CD4-positive, CD25-positive, alpha-beta regulatory T cell (primary cell): ENCODE measurements at places on chromosomes 7 and 10. TPM values are rescaled to one million over a fixed set of nuclear protein-coding genes. Genes with fewer than 3 reads are reported as not detected.

DNA sequence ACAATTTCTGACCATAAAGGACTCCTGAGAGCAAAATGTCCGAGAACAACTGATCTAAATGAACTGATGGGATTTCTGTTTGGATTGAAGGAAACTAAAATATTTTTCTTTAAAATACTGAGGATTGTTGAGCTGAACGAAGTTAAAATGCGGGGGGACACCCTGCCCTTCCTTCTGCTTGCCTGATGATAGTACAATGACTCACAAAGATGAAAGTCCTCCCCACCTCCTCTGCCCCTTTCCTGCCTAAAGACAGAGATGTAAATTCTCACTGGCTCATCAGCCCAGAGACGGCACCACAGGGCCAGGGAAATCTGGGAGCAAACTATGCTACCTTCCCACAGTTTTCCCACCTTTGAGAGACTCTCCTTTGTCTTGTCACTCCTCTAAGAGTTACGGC lies 180.6 kb downstream of the PHTF2 start:
- H3K27ac ChIP-seq, result no peak overlapping the region
- no peaks in the 10 kb centered on the region for H3K4me1 ChIP-seq
- no peak overlapping the region for H3K4me3 ChIP-seq
- no peaks in the 10 kb centered on the region for H3K36me3 ChIP-seq
- DNase-seq, result no peak
- no peaks in the 10 kb centered on the region for H3K27me3 ChIP-seq

GRCh38 chr7:86748843-86749719 lies 105.4 kb downstream of the GRM3 start:
- H3K4me3 ChIP-seq, result no peak overlapping the region
- no peak for DNase-seq
- no peaks in the 10 kb centered on the region for H3K4me1 ChIP-seq
- H3K36me3 ChIP-seq, result no peaks in the 10 kb centered on the region

- no peak for DNase-seq
- no peak overlapping the region for H3K4me3 ChIP-seq
- no peaks in the 10 kb centered on the region for H3K4me1 ChIP-seq
- H3K27me3 ChIP-seq, result no peaks in the 10 kb centered on the region
Observed at GRCh38 chr10:121128164-121128563, 277.0 kb downstream of the WDR11 start.

DNA sequence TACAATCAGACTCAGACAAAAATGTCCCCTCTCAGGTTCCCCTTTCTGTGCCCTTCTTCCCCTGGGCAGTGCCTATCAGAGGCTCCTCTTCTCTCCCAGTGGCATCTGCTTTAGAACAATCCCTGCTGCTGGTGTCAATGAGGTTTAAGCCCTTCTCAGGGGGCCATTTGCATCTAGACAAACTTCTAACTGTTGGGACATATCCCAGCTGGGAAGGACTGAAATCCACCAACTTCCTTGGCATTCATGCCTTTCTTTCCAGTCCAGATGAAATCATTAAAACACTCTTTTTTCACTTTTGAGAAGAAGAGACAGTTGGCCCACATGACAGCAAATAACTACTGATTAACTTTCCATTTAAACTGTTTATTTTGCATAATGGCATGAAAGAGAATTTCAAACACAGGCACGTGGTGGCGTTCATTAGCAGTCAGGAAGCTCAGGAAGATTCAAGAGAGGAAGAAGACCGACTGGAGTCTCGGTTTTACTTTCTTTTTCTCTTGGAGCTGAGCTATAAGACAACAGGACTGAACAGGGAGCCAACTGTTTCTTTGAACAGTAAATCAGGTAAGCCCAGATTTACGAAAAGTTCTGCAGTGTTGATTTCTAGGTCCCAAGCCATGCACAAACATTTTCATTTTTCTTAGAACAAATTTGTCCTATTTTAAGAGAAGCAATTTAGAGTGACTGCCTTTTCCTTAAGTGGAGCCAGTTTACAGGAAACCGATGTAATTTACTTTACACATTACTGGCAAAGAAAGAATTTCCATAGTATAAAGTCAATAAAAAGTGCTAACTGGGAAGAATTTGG lies at the start of gene GIMAP2:
Gene GIMAP2, plus strand, starts transcription at position 488 of the 811 bp plus-strand sequence. CDS start 1,354 bp downstream, outside the sequence.
- peak within 1 kb of the TSS; percentile 99 for H3K4me3 ChIP-seq
- H3K27ac ChIP-seq, result peak within 1 kb of the TSS; percentile 83
- peaks cover 22% of the 10 kb centered on the region for H3K36me3 ChIP-seq
- H3K27me3 ChIP-seq, result no peaks in the 10 kb centered on the region
- DNase-seq, result no peak

DNA sequence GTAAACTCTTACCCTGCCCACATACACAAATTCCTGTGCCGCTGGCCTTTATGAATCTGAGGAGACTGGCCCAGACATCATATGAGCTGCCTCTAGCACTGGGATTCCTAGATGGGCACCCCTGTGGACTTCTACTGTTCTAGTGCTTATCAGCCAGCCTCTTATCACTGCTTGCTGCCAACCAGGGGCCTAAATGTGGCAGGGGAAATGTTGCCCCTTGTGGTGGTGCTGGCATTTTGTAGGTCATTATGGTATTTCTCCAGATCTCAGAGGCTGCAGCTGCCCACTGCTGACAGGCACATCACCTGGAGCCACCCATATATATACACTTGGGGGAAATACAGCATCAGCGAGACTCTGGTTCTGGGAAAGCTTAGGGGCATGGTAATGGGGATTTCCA lies 5.4 kb downstream of the SFR1 start:
- H3K4me3 ChIP-seq, result no peak overlapping the region
- H3K36me3 ChIP-seq, result peaks cover 4% of the 10 kb centered on the region
- peak; percentile 33 for DNase-seq
- no peaks in the 10 kb centered on the region for H3K27me3 ChIP-seq

GRCh38 chr7:12713625-12714378 lies 26.4 kb downstream of the ARL4A start:
- H3K27ac ChIP-seq, result no peak overlapping the region
- H3K4me1 ChIP-seq, result no peaks in the 10 kb centered on the region
- H3K36me3 ChIP-seq, result no peaks in the 10 kb centered on the region
- no peak overlapping the region for H3K4me3 ChIP-seq
- H3K27me3 ChIP-seq, result no peaks in the 10 kb centered on the region

DNA sequence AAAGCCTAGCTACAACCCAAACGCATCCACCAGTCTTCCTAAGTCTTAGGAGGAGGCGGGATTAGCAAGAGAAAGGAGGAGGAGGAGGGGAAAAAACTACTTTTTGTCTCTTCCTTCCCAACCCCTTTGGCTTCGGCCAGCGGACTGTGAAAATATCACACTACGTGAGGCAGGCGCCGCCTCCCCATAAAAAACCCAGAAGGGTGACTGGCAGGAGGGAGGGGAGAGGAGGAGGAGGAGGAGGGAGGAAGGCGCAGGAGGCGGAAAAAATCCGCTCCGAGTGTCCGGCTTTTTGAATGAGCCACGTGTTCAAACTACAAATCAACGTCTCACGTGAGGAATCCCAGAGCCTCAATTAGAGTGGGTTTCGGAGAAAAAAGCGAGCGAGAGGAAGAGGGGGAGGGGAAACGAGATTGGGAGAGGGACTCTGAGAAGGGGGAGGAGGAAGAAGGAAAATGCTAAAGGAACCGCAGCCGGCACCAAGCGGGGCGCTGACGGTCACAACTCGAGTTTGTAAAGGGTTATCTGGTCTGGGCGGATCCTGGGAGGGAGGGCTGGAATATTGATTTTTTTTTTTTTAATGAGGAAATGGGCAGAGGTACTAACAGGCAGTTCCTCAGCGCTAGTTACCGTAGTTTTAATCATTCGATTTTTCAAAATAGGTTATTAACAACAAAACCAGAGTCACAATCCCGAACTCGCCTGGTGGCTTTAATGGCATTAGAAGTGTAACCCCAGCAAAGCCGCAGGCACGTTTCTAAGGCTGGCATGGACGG lies at the start of gene IGF2BP3:
Gene IGF2BP3, minus strand, starts transcription at position 162 of the 776 bp plus-strand sequence. CDS start 381 bp downstream, outside the sequence.
- H3K36me3 ChIP-seq, result no peaks in the 10 kb centered on the region
- H3K27ac ChIP-seq, result no peak within 1 kb of the TSS

DNA sequence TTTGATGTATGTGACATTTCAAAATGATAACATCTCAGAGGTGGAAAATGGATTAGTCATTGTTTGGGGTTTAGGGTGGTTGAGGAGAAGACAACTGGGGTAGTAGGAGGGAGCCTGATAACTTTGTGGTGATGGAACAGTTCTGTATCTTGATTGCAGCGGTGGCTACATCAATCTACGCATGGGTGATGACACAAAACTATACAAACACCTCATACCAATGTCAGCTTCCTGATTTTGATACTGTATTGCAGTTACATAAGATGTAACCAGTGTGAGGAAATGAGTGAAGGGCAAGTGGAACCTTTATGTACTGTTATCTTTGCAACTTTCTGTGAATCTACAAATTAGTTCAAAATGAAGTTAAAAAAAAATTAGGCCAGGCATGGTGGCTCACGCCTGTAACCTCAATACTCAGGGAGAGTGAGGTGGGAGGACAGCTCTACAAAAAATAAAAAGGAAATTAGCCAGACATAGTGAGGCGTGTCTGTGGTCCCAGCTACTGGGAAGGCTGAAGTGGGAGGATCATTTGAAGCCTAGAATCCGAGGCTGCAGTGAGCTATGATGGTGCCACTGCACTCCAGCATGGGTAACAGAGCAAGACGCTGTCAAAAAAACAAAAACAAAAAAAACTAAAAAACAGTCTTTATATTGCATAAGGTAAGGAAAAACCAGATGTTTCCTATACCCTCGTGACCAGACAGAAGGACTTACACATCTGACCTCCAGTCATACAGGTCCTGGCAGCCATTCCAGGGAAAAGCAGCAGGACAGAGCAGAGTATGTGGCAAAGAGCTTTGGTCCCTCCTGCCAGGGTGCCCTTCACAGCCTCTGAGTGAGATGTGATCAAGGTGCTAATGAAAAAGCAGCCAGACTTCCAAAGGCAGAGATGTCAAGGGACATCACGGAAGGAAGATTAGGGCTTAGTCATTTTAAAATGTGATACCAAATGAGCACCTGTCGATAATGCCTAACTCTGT lies 50.8 kb downstream of the CYTH3 start:
- H3K4me1 ChIP-seq, result peaks cover 8% of the 10 kb centered on the region
- H3K27ac ChIP-seq, result peak overlapping the region; percentile 68
- no peaks in the 10 kb centered on the region for H3K27me3 ChIP-seq
- no peaks in the 10 kb centered on the region for H3K36me3 ChIP-seq
- peak; percentile 20 for DNase-seq

DNA sequence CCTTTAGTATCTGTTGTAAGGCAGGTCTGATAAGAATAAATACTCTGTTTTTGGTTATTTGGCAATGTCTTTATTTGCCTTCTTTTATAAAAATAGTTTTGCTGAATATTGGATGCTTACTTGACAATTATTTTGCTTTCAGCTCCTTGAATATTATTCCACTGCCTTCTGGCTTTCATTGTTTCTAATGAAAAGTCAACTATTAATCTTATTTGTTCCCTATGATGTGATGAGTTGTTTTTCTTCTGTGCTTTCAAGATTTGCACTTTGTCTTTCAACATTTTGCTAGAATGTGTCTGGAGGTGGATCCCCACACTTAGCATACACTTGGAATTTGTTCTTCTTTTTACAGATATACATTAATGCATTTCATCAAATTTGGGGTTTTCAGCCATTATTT lies 203.8 kb upstream of the PTPRZ1 start:
- no peaks in the 10 kb centered on the region for H3K36me3 ChIP-seq
- no peaks in the 10 kb centered on the region for H3K4me1 ChIP-seq
- no peak overlapping the region for H3K27ac ChIP-seq

GRCh38 chr10:3570855-3571266 lies 214.1 kb downstream of the KLF6 start:
- H3K4me3 ChIP-seq, result no peak overlapping the region
- H3K4me1 ChIP-seq, result peaks cover 7% of the 10 kb centered on the region
- no peaks in the 10 kb centered on the region for H3K27me3 ChIP-seq
- DNase-seq, result no peak
- no peak overlapping the region for H3K27ac ChIP-seq

CYP17A1 gene
- not detected for polyA plus RNA-seq

PLAC9 gene
- polyA plus RNA-seq, result 1.1 TPM

TRIM50 gene
- polyA plus RNA-seq, result not detected

CADPS2 gene
- polyA plus RNA-seq, result not detected

NUTM2A gene
- 0.15 TPM for polyA plus RNA-seq

CYP26C1 gene
- polyA plus RNA-seq, result not detected

HOXA9 gene
- polyA plus RNA-seq, result not detected

SFRP5 gene
- polyA plus RNA-seq, result 0.34 TPM
